ENCODE measurements at places on chromosomes 7 and 10.

DNA sequence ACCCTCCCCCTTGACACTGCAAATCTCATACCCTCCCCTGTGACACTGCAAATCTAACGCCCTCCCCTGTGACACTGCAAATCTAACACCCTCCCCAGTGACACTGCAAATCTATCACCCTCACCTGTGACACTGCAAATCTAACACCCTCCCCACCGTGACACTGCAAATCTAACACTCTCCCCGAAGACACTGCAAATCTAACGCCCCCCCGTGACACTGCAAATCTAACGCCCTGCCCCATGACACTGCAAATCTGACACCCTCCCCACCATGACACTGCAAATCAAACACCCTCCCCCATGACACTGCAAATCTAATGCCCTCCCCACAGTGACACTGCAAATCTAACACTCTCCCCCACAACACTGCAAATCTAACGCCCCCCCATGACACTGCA is 603.7 kb downstream of the DNAJB6 start:
- DNase-seq = no peak

DNA sequence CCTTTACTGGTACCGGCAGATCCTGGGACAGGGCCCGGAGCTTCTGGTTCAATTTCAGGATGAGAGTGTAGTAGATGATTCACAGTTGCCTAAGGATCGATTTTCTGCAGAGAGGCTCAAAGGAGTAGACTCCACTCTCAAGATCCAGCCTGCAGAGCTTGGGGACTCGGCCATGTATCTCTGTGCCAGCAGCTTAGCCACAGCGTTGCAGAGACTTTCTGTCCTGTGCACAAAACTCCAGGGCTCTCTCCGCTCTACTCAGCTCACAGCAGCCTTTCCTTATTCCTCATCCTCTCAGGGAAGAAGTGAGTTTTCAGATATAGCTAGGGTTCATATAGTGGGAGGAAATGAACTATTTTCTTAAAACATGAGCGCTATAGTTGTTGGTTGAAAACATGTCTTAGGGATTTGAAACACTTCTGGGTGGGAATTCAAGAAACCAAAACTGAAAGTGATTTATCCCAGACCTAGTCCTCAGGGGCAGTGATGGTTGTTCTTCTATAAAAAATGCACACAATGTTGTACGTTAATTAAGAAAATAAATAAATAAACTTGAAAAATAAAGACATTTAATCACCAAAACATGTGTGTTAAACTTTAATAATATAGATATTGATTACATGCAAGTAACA is 150.2 kb upstream of the PRSS58 start:
- no peak for DNase-seq

DNA sequence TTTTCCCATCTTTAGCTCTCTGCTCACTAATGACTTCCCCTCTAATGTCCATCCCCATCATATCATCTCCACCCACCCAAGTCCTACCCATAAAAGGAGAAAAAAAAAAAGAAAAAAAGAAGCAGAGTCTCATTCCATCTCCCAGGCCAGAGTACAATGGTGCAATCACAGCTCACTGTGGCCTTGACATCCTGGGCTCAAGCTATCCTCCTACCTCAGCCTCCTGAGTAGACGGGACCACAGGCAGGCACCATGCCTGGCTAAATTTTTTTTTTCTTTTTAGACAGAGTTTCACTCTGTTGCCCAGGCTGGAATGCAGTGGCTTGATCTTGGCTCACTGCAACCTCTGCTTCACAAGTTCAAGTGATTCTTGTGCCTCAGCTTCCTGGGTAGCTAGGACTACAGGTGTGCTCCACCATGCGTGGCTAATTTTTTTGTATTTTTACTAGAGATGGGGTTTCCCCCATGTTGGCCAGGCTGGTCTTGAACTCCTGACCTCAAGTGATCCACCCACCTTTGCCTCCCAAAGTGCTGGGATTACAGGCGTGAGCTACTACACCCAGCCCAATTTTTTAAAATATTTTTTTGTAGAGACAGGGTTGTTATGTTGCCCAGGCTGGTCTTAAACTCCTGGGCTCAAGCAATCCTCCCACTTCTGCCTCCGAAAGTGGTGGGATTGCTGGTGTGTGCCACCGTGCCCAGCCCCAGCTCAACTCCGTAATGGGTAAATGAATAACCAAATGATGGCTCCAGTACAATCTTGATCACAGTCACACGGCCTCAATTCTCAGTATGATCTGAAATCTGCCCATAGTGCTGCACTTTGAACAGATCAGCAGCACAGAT is 24.6 kb upstream of the SGMS1 start:
- no peak for DNase-seq

GRCh38 chr7:155263581-155264143 is 34.0 kb upstream of the INSIG1 start:
- no peak for DNase-seq

DNA sequence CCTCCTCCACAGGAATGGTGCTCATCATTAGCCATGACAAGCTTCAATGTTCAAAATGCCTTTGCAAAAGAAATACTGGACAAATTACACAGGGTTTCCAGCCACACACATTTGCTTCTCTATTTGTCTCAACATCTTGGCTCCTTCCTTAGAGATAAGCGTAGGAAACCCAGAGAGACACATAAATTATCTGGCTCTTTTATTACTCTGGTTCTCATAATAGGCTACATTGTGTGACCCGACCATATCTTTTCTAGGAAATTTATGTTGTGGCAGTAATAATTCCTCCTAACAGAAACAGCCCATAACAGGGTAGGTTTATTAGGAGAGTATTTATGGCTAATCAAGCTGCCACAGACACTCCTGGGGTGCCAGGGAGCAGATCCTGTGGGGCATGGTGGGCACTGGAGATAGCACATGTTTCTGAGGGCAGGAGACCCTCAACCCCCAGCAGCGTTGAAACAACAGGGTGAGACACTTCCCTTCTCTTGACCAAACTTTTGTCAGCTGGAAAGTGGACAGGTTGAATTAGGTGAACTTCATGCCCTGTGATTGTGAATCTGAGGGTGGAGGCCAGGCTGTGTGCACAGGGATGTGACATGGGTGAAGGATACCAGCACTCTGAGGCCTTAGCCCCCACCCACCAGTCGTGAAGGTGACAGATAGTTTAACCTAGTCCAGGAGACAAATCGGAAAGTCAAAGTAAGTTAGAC is 295.9 kb upstream of the ZNF32 start:
- no peak for DNase-seq

DNA sequence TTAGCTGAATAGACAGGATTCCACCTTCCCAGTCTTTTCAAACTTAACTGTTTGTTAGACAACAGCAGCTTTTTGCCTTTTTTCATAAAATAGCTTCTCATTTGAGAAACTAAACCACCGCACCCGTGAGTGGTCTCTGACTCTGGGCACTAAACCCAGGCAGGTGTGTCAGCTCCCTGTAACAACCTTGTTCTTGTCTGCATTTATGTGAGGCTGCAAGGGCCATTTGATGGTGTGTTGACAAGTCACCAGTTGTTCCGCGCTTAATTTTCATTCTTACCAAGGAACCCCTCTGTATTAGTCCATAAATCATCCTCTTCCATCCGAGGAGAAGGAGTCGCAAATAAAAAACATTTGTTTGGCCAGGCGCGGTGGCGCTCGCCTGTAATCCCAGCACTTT is 1.5 kb downstream of the STOX1 start:
- DNase-seq = no peak

DNA sequence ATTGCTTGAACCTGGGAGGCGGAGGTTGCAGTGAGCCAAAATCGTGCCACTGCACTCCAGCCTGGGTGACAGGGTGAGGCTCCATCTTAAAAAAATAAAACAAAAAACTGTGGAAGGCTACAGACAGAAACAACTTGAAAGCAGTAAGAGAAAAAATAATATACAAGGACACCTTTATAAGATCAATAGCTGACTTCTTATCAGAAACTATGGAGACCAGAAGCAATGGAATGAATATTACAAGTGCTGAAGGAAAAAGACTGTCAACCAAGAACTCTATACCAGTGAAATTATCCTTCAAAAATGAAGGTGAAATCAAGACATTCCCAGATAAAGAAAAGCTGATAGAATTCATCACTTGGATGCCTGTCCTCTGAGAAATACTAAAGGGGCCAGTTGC is 49.0 kb downstream of the RBAK start:
- no peak for DNase-seq

DNA sequence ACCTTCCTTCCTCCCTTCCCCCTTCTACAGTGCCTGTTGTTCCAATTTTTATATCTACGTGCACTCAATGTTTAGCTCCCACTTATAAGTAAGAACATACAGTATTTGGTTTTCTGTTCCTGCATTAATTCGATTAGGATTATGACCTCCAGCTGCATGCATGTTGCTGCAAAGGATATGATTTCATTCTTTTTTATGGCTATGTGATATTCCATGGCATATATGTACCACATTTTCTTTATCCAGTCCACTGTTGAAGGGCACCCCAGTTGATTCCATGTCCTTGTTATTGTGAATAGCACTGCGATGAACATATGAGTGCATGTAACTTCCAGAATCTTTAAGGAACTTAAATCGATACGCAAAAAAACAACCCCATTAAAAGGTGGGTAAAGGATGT is 39.9 kb downstream of the BET1 start:
- no peak for DNase-seq

DNA sequence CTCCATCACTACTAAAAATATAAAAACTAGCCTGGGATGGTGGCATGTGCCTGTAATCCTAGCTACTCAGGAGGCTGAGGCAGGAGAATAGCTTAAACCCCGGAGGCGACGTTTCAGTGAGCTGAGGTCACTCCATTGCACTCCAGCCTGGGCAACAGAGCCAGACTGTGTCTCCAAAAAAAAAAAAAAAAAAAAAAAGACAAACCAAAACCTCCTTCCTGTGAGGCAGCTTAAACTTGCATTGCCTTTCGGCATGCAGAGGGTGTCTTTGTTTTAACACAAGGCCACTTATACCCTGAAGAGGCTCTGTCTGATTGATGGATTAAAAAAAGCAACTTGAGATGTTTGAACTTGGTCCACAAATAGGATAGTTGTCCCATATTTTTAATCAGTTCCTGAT is 128.4 kb upstream of the RSU1 start:
- no peak for DNase-seq

DNA sequence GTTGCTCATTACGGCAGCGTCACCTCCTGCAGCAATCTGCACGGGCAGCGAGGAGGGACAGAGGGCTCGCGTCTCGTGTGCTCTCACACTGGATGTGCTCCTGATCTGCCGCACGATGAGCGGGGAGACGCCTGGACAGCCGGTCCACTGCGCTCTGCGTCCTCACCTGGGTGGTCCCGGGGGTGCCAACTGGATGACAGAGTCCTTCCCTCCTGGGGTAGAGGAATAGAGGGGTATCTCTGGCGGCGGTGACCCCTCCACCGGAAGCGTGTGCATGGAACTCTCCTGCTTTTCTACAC is 3.4 kb downstream of the FAM20C start:
- DNase-seq = no peak

- no peak for DNase-seq
Observed at GRCh38 chr7:100222445-100223132, 2.8 kb downstream of the PVRIG start.

DNA sequence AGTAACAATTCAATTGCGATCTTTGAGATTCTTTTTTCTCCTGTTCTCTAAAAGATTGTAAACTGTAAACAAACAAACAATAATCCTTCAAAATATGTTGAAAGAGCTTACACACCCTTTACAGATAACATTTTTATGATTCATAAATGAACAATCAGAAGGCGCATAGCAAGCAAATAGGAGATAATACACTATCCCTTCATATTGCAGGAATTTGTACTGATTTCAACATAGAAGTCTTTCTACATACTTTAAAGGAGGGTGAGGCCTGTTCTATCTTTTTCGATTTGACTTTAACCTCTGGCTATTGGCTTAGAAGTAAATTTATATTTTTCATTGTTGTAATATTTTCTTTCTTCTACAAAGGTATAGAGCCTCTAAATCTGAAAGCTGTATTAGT is 57.2 kb downstream of the TFEC start:
- DNase-seq = no peak

DNA sequence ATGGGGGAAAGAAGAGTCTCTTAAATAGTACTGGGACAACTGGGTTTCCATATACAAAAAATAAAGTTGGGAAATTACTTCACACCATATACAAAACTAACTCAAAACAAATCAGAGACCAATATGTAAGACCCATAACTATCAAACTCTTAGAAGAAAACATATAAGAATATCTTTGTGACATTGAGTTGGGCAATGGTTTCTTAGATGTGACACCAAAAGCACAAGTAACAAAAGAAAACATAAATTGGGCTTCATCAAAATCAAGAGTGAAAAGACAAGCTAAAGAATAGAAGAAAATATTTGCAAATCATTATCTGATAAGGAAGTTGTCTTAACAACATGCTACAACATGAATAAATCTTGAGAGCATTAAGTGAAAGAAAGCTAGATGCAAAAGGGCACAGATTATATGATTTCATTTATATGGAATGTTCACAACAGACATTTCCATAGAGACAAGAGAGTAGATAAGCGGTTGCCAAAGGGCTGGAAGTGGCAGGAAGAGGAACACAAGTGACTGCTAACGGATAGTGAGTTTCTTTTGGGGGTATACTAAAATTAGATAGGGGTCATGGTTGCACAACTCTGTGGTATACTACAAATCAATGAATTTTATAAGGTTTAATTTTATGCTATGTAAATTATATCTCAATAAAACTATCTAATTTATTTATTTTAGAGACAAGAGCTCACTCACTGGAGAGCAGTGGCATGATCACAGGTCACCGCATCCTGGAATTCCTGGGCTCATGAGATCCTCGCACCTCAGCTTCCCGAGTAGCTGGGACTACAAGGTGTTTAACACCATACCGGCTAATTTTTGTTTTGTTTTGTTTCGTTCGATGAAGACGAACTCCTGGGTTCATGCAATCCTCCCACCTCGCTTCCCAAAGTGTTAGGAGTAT is 35.4 kb downstream of the JMJD1C start:
- DNase-seq = no peak

DNA sequence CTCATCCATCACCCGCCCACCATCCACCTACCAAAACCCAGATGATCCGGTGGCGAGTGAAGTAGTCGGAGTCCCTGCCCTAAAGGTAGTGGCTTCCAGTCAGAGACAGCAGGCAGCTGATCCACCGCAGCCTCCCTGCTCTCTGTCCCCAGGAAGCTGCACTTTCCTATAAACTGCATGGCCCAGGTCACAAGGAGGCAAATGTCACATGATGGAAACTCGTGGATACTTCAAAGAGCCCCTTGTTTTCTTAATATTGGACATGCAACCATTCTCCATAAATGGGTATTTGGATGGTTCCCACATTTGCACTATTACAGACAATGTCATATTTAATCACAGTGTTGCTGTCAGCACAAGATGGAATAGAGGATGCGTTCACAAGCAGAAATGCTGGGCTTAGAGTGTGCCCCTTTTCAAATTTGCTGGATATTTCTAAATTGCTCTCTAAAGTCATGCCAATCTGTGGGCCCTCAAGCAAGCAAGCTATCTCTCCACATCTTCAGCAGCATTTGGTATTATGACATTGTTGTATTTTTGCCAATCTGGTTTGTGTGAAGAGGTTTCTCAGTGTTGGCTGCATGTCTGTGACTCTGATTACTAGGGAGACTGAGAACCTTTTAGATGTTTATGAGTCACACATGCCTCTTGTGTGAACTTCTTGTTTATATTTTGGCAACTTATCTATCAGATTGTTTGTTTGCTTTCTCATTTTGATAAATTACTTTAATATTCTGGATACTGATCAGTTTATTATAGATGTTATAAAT is 822.0 kb downstream of the TNS3 start:
- no peak for DNase-seq

GRCh38 chr7:104207348-104207730 is 474 bp downstream of the ORC5 start:
- DNase-seq = no peak
